ENCODE measurements at places on chromosomes 1 and 21. TPM values are rescaled to one million over a fixed set of nuclear protein-coding genes. Genes with fewer than 3 reads are reported as not detected.

- no peaks in the 10 kb centered on the region for H3K36me3 ChIP-seq
- no peak overlapping the region for H3K27ac ChIP-seq
Observed at GRCh38 chr1:1996207-1996651, 7.4 kb downstream of the CFAP74 start.

DNA sequence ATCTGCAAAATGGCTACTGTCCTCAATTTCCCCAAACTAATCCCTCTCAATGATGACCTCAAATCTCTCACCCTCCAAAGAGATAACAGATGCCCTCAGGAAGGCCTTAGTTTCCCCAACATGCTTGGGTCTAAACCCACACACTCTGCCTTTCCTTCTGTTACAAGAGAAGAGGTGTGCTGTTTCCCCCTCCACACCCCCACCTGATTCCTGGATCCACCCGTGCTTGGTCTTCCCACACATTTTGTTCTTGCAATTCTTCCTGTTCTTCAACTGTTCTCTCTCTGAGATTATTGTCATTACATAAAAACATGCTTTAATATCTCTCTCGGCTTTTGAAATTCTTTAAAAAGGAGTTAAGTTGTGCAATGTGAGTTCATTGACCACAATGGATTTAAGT, 5.7 kb upstream of the CBR3 start:
- DNase-seq, result no peak
- H3K27ac ChIP-seq, result no peak overlapping the region
- peak overlapping the region; percentile 36 for H3K4me3 ChIP-seq
- H3K4me1 ChIP-seq, result no peaks in the 10 kb centered on the region

DNA sequence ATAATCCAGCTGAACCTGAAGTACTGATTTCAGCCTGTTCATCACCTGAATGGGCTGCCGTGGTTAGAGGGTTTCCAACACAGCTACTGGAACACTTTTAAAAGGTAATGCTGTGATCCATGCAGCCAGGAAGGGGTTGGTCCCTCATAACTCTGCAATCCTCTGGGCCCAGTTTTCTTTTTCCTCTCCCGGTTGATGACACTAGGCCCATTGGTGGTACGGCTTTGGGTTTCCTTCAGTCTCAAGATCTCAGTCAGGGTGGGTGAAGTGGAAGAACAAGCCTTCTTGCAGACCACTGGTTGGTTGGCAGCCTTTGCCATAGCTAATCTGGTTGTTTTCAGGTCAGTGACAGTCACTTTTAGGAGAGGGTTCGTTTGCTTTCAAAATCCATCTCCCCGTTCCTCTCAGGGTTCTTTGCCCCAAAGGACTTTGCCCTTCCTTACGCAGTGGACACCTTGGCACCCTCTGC, 502 bp upstream of the SLC35A3 start:
- H3K36me3 ChIP-seq, result no peaks in the 10 kb centered on the region
- no peak overlapping the region for H3K27ac ChIP-seq
- DNase-seq, result no peak
- peaks cover 6% of the 10 kb centered on the region for H3K4me1 ChIP-seq
- H3K27me3 ChIP-seq, result no peaks in the 10 kb centered on the region

GRCh38 chr21:18499761-18500376, 96.3 kb upstream of the TMPRSS15 start:
- H3K27me3 ChIP-seq, result no peaks in the 10 kb centered on the region
- no peaks in the 10 kb centered on the region for H3K36me3 ChIP-seq
- H3K4me3 ChIP-seq, result no peak overlapping the region
- DNase-seq, result peak; percentile 73
- H3K27ac ChIP-seq, result no peak overlapping the region

GRCh38 chr1:44594871-44595735, 79.2 kb downstream of the TMEM53 start:
- DNase-seq, result peak; percentile 91
- H3K36me3 ChIP-seq, result no peaks in the 10 kb centered on the region
- no peak overlapping the region for H3K4me3 ChIP-seq
- H3K27me3 ChIP-seq, result peaks cover 93% of the 10 kb centered on the region

The KRTAP21-1 gene
- not detected for total RNA-seq

GRCh38 chr21:27713154-27714109, 746.5 kb upstream of the ADAMTS5 start:
- H3K27me3 ChIP-seq, result no peaks in the 10 kb centered on the region
- H3K4me3 ChIP-seq, result no peak overlapping the region
- no peak overlapping the region for H3K27ac ChIP-seq
- H3K36me3 ChIP-seq, result no peaks in the 10 kb centered on the region
- no peaks in the 10 kb centered on the region for H3K4me1 ChIP-seq

GRCh38 chr1:245046769-245047168, 108.0 kb upstream of the KIF26B start:
- no peaks in the 10 kb centered on the region for H3K27me3 ChIP-seq
- no peaks in the 10 kb centered on the region for H3K36me3 ChIP-seq
- no peak overlapping the region for H3K4me3 ChIP-seq
- DNase-seq, result peak; percentile 65
- no peak overlapping the region for H3K27ac ChIP-seq

DNA sequence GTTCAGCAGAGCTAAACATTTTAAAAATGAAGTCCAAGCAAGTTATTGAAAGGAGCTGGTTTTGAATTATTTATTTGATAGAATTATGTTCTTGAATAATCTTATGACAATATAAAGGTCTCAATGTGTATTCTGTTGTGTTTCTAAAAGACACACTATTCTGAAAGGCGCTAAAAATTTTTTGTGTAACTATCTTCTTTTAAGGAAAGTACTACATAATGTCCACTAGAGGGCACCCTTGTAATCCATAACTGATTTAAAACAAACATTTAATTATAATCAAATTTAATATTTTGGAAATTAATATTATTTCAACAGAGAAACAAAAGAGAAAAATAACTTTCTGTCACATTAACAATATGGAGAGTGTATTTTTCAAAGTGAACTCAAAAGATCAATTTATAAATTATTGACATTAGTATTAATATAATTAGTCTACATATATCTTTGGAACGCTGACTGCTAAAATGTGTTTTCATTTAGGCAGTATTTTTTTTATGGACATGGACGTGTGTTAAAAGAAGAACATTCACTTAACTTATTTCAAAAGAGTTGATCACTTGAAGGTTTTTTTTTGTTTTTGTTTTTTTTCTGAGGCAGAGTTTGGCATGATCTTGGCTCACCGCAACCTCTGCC, 248.4 kb downstream of the DENND1B start:
- H3K27ac ChIP-seq, result no peak overlapping the region
- no peak overlapping the region for H3K4me3 ChIP-seq
- peak; percentile 59 for DNase-seq
- H3K36me3 ChIP-seq, result no peaks in the 10 kb centered on the region
- H3K27me3 ChIP-seq, result no peaks in the 10 kb centered on the region

GRCh38 chr21:34952701-34953100, 96.4 kb downstream of the RUNX1 start:
- H3K27me3 ChIP-seq, result no peaks in the 10 kb centered on the region
- H3K36me3 ChIP-seq, result no peaks in the 10 kb centered on the region
- no peak for DNase-seq
- H3K4me1 ChIP-seq, result peaks cover 2% of the 10 kb centered on the region

DNA sequence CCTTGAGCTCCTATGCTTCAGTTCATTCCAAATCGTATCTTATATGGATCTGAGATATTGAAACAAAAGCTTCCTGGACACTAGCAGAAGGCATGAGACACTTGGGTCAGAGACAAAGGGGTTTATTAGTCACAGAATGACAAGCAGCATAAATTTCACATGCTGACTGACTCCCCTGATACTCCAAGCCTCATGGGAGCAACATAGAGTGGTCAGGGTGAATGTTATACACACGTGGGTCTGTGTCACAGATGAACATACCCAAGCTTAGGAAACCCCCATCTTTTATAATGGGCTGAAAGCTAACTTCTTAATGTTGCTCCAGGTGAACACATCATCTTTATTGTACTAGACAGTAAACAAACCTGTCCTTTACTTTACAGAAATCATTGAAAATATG, 599.9 kb upstream of the RGS18 start:
- H3K4me1 ChIP-seq, result no peaks in the 10 kb centered on the region
- no peaks in the 10 kb centered on the region for H3K36me3 ChIP-seq
- H3K27ac ChIP-seq, result no peak overlapping the region
- H3K4me3 ChIP-seq, result no peak overlapping the region
- no peaks in the 10 kb centered on the region for H3K27me3 ChIP-seq
- DNase-seq, result no peak

- H3K4me1 ChIP-seq, result peaks cover 16% of the 10 kb centered on the region
- H3K4me3 ChIP-seq, result no peak overlapping the region
- no peaks in the 10 kb centered on the region for H3K27me3 ChIP-seq
- DNase-seq, result no peak
Observed at GRCh38 chr1:230160957-230161771, 94.1 kb downstream of the GALNT2 start.

DNA sequence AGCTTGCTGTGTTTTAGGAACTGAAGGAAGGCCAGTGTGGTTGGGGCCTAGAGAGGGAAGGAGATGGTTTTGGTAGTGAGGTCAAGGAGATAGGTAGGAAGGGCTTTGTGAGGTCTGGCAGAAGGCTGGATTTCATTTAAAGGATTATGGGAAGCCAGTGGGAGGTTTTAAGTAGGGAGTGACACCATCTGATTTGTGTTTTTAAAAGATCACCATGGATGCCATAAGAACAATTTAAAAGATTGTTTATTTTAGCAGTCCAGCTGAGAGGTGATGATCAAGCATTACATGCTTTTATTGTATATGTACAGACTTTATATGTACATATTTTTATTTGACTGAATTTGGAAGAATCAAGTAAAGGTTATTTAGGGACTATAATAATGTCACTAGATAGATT, 26.4 kb downstream of the RGL1 start:
- no peaks in the 10 kb centered on the region for H3K27me3 ChIP-seq
- no peak overlapping the region for H3K4me3 ChIP-seq
- H3K4me1 ChIP-seq, result peaks cover 26% of the 10 kb centered on the region
- DNase-seq, result no peak

- no peak overlapping the region for H3K27ac ChIP-seq
- peaks cover 30% of the 10 kb centered on the region for H3K27me3 ChIP-seq
- no peaks in the 10 kb centered on the region for H3K36me3 ChIP-seq
- peaks cover 17% of the 10 kb centered on the region for H3K4me1 ChIP-seq
- DNase-seq, result no peak
- no peak overlapping the region for H3K4me3 ChIP-seq
Observed at GRCh38 chr1:93686504-93687250, 5.0 kb upstream of the BCAR3 start.

GRCh38 chr1:156836041-156836654, 19.5 kb upstream of the SH2D2A start:
- H3K4me1 ChIP-seq, result peaks cover 13% of the 10 kb centered on the region
- no peak overlapping the region for H3K4me3 ChIP-seq
- H3K27ac ChIP-seq, result no peak overlapping the region
- H3K36me3 ChIP-seq, result no peaks in the 10 kb centered on the region
- H3K27me3 ChIP-seq, result peaks cover 82% of the 10 kb centered on the region

GRCh38 chr21:25884311-25884710, 149.5 kb downstream of the GABPA start:
- H3K4me3 ChIP-seq, result no peak overlapping the region
- DNase-seq, result no peak
- H3K27ac ChIP-seq, result no peak overlapping the region

The B3GALT2 gene
- not detected for total RNA-seq

The SELP gene
- not detected for total RNA-seq

The SLC1A7 gene
- total RNA-seq, result not detected

GRCh38 chr21:15872236-15872635, 142.5 kb downstream of the USP25 start:
- no peaks in the 10 kb centered on the region for H3K36me3 ChIP-seq
- H3K4me3 ChIP-seq, result no peak overlapping the region
- H3K4me1 ChIP-seq, result no peaks in the 10 kb centered on the region
- no peaks in the 10 kb centered on the region for H3K27me3 ChIP-seq

- no peaks in the 10 kb centered on the region for H3K27me3 ChIP-seq
- H3K4me3 ChIP-seq, result no peak overlapping the region
- H3K36me3 ChIP-seq, result no peaks in the 10 kb centered on the region
- no peak for DNase-seq
- peaks cover 34% of the 10 kb centered on the region for H3K4me1 ChIP-seq
Observed at GRCh38 chr21:31531967-31532366, 127.5 kb upstream of the SOD1 start.

DNA sequence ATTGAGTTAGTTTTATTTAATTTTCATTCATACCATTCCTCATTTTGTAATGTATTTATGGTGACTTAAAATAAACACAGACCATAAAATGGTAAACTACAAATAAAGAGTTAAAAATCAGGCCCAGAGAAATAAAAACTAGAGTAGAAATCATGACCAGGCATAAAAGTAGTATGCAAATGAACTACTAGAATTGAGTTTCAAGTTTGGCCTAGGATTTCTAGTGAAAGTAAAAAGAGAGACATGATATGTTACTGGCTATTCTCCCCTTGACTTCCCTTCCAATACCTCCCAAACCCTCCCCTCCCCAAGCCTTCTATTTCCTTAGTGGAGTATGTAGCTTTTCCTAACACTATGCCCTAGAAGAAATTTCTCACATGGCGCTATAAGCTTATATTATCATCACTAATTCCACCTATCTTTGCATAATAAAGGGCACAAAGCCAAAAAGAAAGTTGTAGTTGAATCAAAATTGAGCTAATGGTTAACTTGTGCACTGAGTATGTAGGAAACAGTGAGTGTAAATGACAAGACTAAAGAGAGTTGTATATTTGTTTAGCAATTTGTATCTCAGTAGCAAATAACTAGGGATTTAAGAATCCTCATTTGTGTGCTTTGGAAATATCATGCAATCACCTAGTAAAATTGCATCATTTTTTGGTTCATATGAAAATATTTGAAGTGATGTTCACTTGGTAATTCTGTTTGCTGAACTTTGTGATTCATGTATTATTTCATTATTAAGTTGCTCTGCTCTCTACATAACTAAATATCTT, 29.7 kb upstream of the CDC14A start:
- H3K27me3 ChIP-seq, result no peaks in the 10 kb centered on the region
- no peak for DNase-seq
- no peaks in the 10 kb centered on the region for H3K4me1 ChIP-seq
- no peak overlapping the region for H3K27ac ChIP-seq
- H3K36me3 ChIP-seq, result no peaks in the 10 kb centered on the region
- no peak overlapping the region for H3K4me3 ChIP-seq

DNA sequence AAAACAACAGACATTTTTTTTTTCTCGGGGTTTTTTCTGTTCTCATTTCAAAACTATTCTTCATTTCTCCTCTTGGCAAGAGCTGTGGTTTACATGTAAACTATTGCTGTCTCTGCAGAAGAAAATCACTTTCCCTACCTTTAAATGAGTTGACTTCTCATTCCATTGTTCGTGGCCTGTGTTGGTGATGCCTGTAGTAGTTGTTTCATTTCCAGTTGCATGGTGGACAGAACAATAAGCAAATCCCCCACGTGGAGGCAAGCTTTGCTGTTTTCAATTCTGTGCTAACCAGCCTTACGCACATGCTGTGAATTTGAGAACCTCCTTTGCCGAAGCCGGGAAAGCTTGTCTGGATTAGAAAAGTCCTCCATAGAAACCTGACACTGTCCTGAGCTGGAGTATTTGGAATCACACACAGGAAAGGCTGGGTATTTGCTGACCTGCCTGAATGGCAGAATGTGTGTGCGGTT, 26.2 kb upstream of the MAP3K7CL start:
- peak overlapping the region; percentile 53 for H3K27ac ChIP-seq
- peaks cover 14% of the 10 kb centered on the region for H3K4me1 ChIP-seq
- H3K27me3 ChIP-seq, result no peaks in the 10 kb centered on the region
- H3K4me3 ChIP-seq, result no peak overlapping the region

The LAD1 gene
- total RNA-seq, result 0.34 TPM

- H3K4me3 ChIP-seq, result no peak overlapping the region
- no peaks in the 10 kb centered on the region for H3K36me3 ChIP-seq
- H3K4me1 ChIP-seq, result no peaks in the 10 kb centered on the region
- H3K27ac ChIP-seq, result no peak overlapping the region
- no peaks in the 10 kb centered on the region for H3K27me3 ChIP-seq
- no peak for DNase-seq
Observed at GRCh38 chr1:166145499-166145898, 21.3 kb downstream of the FAM78B start.

- DNase-seq, result no peak
- no peaks in the 10 kb centered on the region for H3K36me3 ChIP-seq
- no peak overlapping the region for H3K4me3 ChIP-seq
- H3K4me1 ChIP-seq, result peaks cover 5% of the 10 kb centered on the region
- H3K27ac ChIP-seq, result no peak overlapping the region
Observed at GRCh38 chr21:17045214-17045853, 467.5 kb upstream of the CXADR start.

Data from neural progenitor cell (in vitro differentiated cells).